ENCODE measurements at places on chromosomes 12 and 14.

DNA sequence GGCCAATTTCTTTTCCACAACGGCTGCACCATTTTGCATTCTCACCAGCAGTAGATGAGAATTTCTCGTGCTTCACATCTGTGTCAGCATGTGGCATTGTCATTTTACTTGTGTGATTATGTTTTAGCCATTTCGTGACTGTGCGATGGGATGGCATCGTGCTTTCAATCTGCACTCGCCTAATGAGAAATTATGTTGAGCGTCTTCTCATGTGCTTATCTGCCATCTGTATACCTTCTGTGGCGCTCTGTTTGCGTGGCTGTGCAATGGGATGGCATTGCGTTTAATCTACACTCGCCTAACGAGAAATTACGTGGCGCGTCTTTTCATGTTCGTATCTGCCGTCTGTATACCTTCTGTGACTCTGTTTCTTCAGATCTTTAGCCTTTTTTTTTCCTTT is 14.9 kb upstream of the GPR132 start:
- no peak for DNase-seq

DNA sequence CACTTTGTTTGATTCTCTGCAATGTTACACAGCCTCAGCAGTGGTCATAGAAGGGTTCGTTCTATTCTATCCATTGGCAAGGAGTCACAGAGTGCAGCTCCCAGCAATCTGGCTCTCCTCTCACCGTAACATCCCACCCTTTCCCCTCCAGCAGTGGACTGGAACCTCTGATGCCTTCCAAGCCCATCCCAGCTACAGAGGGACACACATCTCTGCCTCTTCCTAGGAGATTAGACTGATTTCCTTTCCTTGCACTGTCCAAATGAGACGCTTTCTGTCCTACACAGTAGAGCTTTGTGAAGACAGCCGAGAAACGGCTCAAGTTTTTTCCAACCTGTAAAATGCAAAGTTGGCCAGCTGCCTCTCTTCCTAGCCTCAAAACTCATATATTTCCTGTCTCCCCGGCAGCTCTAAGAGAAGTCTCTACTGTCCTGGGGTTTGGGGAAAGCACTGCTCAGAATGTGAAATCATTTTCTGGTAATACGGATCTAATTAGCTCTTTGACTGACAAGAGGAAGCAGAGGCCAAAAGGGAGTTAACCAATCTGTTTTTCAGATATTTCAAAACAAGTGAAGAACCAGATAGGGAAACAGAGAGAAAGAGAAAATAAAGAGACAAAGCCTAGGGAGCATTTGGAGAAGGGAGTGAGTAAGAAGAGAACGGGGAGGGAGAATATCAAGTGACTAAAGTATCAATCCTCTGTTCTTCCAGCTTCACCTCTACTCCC is 516 bp downstream of the NINJ2 start:
- peak; percentile 80 for DNase-seq

DNA sequence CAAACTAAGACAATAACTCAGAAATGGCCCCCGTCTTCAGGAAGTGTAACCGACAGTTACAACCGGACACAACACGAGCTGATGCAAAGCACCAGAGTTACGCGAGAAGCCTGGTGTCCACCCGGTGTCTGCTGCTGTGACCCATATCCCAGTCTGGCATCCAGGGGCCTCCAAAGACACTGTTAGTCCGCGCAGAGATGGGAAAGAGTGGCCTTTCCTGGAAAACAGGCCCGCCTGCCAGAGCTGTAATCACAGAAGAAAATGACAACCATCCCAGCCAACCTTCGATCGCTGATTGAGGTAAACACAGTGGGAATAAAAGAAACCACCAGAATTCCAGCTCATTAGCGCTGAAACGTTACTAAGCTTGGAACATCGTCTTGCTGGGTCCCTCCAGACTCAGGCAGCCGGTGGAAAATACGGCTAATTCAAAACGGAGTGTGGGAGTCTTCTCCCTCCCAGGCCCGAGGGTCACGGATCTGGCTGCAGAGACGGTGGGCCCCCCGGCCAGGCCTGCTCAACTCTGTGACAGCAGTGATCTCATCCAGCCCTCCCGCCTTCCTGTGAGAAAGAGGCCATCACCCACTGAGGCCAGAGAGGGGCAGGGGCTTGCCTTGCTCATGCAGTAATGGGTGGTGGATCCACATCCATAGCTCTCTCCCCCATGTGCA is 273.9 kb upstream of the RTL1 start:
- DNase-seq, result no peak

DNA sequence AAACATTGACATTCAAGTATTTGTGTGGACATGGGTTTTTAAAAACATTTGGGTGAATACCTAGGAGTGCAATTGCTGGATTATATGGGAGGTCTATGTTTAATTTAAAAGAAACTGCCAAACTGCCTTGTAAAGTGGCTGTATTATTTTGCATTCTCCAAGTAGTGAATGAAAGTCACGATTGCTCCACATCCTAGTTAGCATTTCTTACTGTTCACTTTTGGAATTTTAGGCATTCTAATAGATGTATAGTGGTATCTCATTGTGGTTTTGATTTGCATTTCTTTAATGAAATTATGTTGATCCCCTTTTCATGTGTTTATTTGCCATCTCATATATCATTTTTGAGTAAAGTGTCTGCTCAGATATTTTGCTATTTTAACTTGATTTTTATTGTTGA is 159.5 kb downstream of the FOXG1 start:
- no peak for DNase-seq
